ENCODE measurements at places on chromosomes 2 and 18. TPM values are rescaled to one million over a fixed set of nuclear protein-coding genes. Genes with fewer than 3 reads are reported as not detected.

DNA sequence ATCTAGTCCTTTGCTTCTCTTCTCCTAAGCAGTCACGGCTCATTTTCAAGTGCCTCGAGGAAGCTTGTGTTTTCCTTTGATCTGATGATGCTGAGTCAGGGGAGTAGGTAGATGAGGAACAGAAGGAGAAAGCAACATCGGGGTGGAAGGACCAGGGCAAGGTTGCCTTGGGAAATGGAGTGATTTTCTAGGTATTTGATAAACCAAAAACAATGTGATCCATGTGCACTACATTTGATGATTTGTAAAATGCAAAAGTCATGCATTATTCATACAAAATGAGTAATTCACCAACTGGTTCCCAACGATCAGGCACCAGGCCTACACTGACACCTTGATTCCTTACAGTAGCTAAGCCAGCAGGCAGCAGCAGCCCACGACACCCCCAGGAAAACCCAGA is 205.3 kb downstream of the ANAPC1 start:
- DNase-seq, result no peak

GRCh38 chr2:54290356-54291025 is 34.5 kb upstream of the TSPYL6 start:
- DNase-seq, result peak; percentile 19

DNA sequence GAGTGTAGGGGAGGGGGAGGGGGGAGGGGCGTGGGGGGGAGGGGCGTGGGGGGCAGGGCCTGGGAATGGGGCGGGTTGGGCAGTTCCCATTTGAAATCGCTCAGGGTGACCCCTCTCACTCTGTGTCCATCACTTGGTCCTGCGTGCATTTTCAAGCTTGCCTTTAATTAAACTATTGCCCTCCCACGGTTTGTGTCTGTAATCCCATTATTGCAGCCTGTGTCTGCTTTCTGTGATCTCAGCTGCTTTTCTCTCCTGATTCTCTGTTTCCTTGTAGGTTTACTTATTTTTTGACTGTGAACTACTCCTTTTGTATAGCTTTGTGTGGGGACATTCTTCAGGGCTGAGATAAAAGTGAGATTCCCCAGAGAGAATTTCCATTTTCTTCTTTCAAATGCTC is 1.3 kb downstream of the DCDC2C start:
- DNase-seq, result no peak

DNA sequence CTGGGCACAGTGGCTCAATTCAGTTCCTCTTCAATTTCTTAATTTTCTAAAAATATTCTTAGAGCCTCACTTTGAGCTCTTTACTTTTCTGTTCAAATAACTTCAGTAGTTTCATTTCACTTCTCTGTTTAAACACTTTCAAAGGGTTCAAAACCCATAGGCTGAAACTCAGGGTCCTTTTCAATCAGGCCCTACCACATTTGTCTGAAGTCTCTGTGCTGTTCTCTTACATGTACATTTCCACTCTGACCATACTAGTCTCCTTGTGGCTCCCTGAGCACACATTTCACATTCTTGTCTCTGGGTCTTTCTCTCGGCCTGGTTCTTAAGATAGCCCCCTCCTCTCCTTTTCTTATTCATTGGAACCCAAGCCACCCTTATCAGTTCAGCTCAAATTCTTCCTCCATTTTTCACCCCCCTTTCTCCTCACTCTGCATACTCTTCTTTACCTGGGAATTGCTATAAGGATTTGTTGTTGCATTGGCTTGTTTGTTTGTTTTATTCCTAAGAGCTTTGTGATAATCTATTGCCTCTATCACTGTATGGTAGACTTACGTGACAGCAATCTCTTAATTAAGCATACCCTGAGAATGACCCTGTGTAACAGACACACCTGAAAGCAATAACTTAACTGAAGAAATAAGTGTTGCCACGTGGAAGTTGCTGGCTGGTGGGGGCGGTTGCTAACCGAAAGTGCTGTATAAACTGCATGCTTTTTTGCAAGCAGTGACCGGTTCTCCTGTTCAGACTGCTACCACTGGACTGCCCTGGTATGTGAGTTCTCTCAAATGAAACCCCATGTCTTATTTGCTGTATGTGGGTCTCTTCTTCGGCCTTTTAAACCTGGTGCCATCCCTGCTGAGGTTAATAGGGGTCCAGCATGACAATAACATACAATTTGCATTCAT is 27.7 kb upstream of the ACADL start:
- no peak for DNase-seq

DNA sequence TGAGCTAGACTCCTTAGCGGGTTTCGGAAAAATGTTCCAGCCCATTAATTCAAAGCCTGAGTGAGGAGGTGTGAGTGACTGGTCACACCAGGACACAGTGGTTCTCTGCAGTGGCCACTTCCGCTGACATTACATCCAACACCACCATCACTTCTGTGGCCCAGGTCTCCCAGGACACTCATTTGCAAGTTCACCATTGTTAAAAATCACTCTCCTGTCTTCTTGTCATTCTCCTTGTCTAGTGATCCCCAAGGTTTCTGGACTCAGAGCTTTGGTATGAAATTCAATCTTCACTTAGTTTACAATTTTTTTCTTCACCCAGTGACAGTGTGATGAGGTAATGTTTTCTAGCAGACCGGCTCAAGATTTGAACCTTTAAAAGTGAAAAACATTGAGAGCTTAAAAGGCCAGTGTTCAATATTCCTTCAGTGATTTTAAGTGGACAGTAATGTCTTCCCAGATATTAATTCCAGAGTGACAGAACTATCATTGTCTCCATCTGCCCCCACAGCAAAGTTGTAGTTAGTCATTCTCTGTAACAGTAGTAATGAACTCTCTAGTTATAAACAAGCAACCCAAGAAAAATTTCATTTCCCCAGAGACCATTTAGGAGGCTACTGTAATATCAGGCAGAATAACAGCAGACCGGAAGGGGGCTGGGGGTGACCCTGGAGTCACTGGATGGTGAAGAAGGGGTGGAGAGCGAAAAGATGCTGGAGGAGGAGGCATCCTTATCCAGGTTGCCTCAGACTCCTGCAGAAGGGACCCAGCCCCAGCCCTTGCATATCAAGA is 164.9 kb downstream of the GFPT1 start:
- DNase-seq, result no peak

GRCh38 chr2:32825291-32825712 is 121.5 kb upstream of the LTBP1 start:
- no peak for DNase-seq

DNA sequence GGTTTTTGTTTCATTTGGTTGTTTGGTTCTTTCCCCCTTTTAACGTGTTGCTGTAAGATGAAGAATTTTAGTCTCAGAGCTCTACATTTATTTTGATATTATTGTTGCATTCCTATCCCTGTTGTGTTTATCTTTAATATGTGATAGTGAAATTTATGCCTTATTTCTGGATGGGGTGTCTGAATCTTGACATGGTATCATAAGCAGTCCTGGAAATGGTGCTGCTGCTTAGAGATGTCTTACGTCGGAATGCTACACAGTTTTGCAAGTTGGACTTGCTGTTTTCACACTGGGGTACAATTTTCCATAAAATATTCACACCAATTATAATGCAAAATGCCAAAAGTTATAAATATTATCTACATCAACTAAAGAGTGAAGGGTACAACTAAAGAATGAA is 164.0 kb downstream of the GPD2 start:
- no peak for DNase-seq

DNA sequence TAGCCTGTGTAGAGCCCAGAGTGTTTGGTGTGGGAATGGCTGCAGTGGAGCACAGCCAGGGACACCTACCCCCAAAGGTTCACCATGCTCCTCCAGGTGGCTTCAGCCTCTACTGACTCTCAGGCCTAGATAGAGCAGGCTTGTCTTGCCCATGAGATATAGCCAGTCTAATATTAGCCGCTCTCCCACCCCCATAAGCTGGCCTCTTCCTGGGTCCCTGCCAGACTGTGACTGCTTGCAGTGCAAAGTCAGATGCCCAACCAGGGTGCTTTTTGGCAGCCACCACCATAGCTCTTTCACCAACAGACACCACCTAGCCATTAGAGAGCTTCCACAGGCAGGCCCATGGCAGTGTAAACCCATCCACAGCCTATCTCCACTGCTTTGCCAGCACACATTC is 405.3 kb downstream of the MBD2 start:
- no peak for DNase-seq

- DNase-seq, result no peak
These were observed 35.8 kb downstream of the MTERF4 start for GRCh38 chr2:241066171-241066892.

DNA sequence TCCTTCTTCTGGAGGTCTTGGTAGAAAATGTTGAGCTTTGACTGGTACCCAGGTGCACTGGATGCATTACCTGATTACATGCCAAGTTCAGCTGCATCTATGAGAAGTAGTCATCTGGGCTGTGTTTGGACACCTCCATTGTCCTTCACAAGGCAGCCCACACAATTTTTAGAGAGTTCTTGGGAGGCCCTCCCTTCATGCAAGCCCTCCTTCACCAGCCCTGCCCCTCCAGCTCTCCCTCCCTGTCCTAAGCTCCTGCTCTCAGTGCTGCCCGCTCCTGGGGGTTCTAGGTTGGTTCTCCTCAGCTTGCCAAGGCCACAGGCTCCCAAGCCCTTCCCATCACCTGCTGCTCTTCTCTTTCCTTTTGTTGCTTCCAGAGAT is 148.7 kb downstream of the DYSF start:
- no peak for DNase-seq

- DNase-seq, result no peak
These were observed 493.7 kb upstream of the HS6ST1 start for GRCh38 chr2:128812183-128812940.

DNA sequence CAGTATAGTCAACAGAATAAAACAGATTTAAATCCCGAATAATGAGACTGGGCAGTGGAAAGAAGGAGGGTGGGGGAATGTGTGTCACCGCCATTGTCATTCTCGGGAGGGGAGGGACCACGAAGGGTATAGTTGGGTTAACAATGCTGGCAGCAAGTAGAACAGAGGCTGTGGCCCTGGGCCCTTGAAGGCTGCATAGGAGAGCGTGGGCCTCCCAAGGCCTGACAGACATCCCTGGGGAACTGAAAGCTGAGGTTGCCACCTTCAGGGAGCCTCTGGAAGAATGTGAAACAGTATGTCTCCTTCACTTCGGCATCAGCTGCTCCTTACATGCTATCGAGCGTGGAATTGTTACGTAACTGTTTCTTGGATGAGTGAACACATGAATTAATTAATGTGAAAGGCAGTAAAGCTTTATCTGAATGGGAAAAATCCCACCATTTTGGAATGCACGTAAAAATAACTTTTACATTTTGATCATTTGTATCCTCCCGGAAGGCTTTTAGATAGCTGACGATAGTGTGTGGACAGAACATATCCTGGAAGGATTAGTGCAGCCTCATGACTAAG is 92.8 kb upstream of the TTC39C start:
- no peak for DNase-seq

GRCh38 chr18:55488473-55488872 is 99.5 kb downstream of the TCF4 start:
- DNase-seq, result no peak

DNA sequence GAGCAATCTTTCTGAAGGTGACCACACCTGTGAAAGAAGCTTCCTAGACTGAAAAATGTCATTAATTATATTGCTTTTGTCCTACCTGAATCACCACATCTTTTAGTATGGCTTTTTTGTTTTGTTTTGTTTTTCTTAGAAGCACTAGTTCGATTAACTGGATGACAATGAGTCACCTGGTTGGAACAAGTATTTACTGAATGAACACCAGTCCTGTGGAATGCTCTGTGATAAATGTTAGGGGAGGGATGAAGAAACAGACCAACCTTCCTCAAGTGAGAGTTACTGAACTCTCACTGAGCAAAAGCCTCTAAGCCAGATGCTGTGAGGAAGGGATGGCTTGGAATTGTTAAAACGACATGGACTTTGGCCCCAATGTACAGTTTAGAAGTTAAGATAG is 26.8 kb upstream of the DCC start:
- DNase-seq, result no peak

DNA sequence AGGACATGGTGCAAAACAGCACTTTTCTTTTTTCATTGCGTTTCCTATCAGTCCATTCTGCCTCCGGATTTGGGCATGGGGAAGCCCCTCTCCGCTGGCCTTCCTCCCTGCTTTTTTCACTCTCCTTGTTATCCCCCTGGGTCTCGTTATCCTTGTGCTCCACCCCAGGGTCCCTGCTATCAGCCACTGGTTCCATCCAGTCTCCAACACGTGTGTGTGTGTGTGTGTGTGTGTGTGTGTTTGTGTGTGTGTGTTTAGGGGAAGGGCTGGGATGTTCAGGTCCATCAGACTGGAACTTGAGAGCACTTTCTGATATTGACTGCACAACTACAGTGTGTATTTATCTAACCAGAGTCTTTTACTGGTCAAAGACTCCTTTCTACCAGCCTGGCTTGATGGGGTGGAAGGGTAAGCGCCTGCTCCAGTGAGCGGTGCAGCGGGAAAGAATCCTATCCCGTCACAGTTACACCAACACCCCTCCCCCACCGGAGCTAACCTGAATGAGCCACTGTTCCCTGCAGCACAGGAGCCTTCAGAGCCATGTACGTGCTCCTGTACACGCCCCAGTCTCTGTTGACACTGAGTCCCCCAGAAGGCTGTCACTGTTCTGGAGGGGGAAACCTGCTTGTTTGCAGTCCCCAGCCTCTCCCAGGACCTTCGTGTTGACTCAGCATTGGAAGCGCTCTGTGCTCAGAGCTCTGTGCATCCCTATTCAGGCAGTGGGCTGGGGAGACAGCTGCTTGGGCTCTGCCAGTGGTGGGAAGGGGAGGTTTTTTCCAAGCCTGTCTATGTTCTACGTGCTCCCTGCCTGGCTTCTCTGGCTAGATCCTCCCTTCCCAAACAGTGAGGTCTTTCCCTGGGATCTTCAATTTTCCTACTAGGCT is 4.6 kb downstream of the INHA start:
- DNase-seq, result no peak

DNA sequence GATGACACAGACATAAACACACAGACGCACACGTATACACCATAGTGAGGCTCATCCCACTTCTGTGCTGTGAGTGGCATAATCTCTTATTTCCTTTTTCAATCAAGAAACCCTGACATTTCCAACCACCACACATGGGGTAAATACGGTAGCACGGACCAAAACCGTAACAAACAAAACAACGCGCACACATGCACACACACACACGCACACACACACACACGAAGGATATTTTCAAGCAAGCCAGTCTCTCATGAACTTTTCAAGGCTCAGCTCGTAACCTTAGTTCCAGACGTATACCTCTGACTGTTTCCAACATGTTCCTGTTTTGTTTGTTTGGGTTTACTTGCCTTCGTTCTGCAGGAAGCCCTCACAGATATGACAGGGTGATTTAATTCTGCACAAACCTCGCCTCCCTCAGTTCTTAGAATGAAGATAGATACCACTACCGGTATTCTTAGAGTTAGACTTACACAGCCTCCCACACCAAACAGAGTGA is 119.8 kb downstream of the BCL2 start:
- no peak for DNase-seq

Gene COL4A4
- 0.41 TPM for total RNA-seq

Gene SLC5A7
- total RNA-seq, result 1.6 TPM

Gene LONRF2
- 47.3 TPM for total RNA-seq

Gene SNTG2
- total RNA-seq, result 4.5 TPM

Gene RNF181
- total RNA-seq, result 51.8 TPM

Gene VAMP5
- total RNA-seq, result 3.3 TPM

Gene PLA2R1
- total RNA-seq, result 1.6 TPM

Gene IL37
- not detected for total RNA-seq

Gene CCBE1
- 32.6 TPM for total RNA-seq

Gene UCN
- total RNA-seq, result 1.2 TPM

Gene REEP1
- total RNA-seq, result 147 TPM

Gene STPG4
- 0.41 TPM for total RNA-seq

Measured in frontal cortex (tissue), 4 donors.